ENCODE measurements at places on chromosomes 5 and 9.

DNA sequence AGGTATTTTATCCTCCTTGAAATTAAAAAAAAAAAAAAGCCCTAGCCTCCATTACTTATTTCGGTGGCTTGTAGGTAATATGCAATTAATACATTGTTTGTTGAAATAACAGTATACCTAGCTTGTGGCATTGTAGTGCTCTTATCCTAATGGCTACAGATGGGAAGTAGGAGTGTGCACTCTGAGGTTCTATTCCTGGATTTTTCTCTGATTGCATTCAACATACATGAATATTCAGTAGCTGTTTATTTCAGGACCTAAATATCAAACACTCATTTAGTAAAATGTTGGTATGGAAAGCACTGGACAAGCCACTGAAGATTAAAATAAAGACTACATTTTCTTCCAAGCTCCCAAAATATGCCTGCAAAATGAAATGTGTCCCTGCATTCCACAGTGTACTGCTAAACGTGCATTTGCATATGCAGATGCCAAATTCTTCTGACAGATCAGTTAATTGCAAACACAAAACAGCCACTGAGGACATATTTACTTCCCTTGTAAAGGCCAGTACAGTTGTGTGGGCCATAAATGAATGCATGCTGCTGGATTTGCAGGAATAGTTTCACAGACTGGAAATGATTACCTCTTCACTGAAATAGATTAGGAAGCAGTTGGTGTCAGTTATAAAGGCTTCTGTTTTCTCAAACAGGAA is 826.1 kb downstream of the PRELID2 start:
- no peak for DNase-seq

GRCh38 chr9:31034311-31034710 is 1350.1 kb upstream of the ACO1 start:
- DNase-seq: no peak

GRCh38 chr9:115396071-115396529 is 278.1 kb upstream of the TNC start:
- DNase-seq: no peak

DNA sequence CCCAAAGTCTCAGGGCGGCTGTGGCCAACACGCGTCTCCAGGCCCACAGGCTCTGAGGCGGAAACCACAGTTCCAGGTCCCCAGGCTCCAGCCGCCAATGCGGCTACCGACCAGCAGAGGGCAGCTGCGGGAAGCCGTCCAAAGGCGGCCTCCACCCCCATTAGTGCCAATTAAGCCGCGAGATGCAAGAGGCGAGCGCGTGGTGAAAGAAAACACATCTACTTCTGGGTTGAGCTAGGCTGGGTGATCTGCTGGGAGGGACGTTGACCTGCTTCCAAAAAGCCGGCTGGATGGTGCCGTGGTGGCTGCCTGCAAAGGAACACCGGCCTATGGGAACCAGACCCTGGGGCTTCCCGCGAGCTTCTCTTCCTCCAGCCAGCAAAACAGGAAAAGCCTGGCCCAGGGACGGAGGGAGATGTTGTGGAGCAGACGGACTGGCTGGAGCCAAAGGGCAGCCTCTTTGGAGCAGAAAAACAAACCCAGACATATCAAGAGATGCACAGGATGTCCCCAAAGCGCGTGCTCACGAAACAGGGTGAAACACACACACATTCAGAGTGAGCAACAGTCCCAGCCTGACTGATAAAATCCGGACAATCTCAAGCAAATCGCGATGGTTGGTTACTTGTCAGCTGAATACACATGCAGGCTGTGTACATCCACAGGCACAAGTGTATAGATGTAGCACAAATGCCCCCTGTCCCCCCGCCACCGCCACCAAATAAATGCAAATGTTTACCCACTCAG is 187.1 kb upstream of the BRINP1 start:
- DNase-seq: peak; percentile 31

GRCh38 chr9:127349483-127350113 is 47.4 kb upstream of the SLC2A8 start:
- no peak for DNase-seq

- DNase-seq: no peak
Observed at GRCh38 chr5:14190194-14191164, 47.3 kb downstream of the TRIO start.

Data from GM12892 (cell line).